Activated T-helper 1 cell treated with Interleukin-2 at 50 U/mL for 16 hours (primary cell): ENCODE measurements at places on chromosomes 2 and 18.
A peak's percentile ranks its signal among the peaks of the same experiment; 100 is the strongest.

DNA sequence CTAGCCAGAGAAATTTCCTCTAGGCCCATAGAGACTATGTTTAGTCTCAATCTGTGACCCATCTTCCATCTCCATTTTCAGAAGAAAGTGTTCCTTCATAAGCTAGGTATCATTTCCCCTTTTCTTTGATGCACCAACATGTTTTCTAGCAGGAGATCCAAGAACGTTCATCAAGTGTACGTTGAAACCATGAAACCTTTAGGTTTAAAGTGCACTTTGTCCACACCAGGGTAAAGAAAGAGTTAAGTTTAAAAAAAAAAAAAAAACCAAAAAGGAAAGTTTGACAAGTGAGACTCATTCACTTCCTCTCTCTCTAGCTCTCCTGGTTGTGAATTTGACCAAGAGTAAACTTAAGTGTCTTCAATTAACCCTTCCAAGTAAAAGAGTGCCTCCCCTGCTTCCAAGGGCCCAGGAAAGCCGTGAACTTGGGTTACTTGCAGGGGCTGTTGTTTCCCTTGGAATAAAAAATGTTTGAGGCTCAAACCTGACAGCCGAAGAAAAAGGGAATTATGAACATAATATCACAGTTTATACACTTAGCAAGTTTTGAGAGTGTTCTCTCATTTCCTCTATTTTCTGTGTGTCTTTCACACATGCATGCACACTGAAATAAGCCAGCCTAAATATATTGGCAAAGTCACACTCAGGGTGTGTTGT is 56.7 kb downstream of the LBH start:
- DNase-seq, result no peak

- DNase-seq, result no peak
Measured at GRCh38 chr2:227117852-227118251, 46.2 kb downstream of the COL4A4 start.

GRCh38 chr2:98833172-98833916 is 102.4 kb upstream of the MGAT4A start:
- no peak for DNase-seq

DNA sequence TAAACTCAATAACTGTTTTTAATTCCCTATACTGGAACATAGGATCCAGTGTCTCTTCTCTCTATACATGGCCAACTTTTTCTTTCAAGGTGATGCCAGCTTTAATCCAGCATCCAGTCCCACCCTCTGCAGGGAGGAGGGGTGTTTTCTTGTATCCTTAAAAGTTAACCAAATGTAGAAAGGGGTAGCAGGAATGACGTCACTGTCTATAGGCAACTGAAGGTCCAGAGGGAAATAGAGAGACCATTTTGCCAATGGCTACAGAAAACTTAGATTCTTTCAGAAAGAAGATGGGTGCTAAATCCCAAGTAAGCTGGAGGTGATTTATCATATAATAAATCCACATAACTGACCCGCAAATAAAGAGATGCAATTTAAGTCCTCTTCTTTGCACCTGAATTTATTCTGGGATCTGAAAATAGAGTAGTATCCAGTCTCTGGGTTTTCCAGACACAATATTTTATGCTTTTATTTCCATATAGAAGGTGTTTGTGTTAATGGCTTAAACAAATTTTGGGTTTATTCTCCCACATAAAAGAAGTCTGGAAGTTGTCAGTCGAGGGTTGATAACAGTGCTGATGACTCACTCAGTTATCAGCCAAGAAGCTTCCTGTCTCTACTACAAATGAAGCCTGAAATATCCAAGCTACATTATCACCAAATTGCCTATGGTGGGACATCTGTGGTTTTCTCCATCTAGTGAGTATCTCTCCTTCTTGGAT is 5.7 kb upstream of the DNER start:
- no peak for DNase-seq

GRCh38 chr2:30191819-30192271 is 39.5 kb upstream of the LBH start:
- no peak for DNase-seq

- DNase-seq, result no peak
Measured at GRCh38 chr2:174195253-174195652, 53.1 kb downstream of the OLA1 start.

- DNase-seq, result no peak
Measured at GRCh38 chr2:181573140-181573736, 83.7 kb downstream of the CERKL start.

- no peak for DNase-seq
Measured at GRCh38 chr2:143071185-143071876, 57.9 kb upstream of the ARHGAP15 start.

DNA sequence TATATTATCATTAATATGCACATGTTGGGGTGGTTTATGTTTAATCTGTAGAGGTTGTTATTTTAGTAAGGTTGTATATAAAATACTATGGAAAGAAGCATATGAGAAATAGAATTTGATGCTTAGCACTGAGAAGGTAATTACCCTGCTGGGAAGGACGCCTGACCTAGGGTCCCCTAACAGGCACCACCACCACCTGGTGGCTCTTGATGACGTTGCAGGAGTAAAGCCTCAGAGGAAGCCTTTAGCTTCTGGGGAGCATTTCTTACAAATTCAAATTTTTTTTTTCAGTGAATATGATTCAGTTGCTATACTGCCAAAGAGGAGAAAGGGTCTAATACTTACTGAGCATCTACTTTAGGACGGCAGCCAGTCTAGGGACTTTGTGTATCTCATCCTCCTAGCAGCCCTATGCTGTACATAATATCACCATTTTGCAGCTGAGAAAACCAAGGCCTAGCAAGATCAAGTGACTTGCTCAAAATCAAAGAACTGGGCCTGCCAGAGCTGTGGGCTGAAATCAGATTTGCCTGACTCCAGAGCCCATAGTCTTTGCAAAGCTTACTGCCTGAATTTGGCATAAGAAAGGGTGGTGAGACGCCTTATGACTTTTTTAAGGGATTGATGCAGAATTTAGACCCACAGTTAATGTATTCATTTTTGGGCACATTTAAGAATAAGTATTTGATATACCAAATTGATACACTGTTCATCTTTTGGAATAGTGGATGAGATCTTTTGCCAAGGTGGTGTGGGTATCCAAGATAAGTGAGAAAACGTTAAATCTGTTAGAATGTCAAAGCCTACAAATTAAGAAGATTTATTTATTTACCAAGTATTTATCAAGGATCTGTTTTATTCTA is 78.8 kb upstream of the GAREM1 start:
- peak; percentile 2 for DNase-seq

DNA sequence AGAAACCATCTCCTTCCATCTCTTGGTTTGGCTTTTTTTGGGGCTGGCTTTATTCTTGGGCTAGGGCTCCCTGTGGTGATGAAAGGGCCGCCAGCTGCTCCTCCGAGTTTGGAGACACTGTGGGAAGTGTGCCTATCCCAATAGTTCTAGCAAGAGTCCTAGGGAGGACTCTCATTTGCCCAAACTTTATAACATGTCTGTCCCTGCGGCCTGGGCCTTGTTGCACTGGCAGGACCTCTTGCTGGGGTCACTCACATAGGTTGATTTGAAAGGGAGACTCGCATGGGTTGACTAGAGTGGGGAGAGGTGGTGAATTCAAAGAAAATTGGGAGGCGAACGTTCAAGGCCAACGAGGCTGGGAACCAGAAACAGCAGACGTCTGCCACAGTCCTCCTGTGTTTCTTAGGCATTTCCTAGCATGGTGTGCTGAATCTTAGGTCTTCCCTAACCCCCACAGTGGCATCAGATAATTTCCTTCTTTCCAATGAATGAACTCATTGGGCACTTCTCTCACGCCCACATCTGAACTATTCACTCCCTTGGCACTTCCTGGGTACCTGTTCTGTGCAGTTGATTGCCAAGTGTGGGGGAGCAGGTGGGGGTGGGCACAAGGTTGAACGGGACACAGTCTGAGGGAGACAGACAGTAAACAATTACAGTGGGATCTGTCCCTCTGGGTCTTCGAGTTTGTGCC is 26.8 kb downstream of the NIFK start:
- DNase-seq, result no peak

GRCh38 chr2:112800881-112801583 is 16.7 kb upstream of the IL1A start:
- DNase-seq, result no peak

DNA sequence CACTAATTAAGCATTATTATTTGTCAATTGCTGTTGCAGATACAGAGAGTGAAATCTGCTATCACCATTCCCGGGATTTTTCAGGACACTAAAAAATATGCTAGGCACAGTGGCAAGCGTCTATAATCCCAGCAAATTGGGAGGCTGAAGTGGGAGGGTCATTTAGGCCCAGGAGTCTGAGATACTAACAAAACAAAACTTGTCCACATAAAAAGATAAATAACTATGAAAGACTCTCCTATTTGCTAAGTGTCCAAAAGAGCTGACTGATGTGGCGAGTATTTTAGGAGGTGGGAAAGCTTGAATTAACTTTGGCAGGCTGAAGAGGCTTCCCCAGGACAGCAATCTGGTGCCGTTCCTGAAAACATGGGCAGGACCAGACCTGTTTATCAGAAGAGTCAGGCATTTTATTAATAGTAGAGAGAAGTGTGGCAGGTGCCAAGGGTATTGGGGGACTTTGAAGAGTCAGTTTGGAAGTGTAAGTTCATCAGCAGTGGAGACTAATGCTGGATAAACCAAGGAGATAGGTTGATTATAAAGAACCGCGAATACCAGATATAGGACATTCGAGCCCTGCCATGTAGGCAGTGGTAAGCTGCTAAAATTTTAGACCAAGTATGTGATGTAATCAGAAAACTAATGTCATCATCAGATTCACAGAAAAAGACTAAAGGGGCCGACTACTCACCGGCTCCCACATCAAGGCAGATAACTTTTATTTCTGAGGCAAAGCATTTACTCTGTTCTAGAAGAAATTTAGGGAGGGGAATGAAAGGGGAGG is 201.8 kb downstream of the EPHA4 start:
- DNase-seq, result no peak

GRCh38 chr18:76963936-76964335 is 141.6 kb downstream of the ZNF236 start:
- no peak for DNase-seq

DNA sequence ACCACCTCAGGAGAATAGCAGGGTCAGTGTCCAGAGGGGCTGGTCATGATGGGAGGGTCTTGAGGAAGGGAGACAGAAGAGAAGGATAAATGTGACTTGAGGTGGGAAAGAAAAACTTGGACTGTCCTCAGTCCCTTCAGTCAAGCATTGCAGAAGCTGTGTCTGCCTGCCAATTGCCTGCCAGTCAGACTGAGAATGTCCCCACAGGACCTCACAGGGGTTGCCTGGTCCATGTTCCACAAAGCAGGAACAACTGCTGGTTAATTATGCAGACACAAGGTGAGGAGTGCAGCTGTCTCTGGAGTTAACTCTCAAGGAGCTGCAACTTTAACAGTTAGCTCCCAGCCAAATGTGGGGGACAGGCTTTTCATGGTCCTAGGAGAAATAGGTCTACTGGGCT is 75.7 kb downstream of the TRIM43 start:
- DNase-seq, result no peak

- DNase-seq, result no peak
Measured at GRCh38 chr18:36185157-36185556, 2.1 kb upstream of the MOCOS start.

DNA sequence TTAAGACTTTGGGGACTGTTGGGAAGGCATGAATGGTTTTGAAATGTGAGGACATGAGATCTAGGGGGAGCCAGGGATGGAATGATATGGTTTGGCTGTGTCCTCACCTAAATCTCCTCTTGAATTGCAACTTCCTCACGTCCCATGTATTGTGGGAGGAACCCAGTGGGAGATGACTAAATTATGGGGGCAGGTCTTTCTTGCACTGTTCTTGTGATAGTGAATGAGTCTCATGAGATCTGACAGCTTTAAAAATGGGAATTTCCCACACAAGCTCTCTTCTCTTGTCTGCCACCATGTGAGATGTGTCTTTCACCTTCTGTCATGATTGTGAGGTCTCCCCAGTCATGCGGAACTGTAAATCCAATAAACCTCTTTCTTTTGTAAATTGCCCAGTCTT is 11.5 kb upstream of the MBP start:
- DNase-seq, result no peak

DNA sequence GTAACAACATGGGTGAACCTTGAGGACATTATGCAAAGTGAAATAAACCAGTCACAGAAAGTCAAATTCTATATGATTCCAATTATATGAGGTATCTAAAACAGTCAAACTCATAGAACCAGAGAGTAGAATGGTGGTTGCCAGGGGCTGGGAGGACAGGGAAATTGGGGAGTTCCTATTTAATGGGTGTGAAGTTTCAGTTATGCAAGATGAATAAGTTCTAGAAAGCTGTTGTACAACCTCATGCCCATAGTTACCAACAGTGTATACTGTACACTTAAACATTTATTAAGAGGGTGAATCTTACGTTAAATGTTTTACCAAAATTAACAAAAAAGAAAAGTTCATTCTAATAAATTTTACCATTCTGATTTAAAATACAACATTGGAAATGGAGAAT is 92.7 kb upstream of the WDSUB1 start:
- no peak for DNase-seq

DNA sequence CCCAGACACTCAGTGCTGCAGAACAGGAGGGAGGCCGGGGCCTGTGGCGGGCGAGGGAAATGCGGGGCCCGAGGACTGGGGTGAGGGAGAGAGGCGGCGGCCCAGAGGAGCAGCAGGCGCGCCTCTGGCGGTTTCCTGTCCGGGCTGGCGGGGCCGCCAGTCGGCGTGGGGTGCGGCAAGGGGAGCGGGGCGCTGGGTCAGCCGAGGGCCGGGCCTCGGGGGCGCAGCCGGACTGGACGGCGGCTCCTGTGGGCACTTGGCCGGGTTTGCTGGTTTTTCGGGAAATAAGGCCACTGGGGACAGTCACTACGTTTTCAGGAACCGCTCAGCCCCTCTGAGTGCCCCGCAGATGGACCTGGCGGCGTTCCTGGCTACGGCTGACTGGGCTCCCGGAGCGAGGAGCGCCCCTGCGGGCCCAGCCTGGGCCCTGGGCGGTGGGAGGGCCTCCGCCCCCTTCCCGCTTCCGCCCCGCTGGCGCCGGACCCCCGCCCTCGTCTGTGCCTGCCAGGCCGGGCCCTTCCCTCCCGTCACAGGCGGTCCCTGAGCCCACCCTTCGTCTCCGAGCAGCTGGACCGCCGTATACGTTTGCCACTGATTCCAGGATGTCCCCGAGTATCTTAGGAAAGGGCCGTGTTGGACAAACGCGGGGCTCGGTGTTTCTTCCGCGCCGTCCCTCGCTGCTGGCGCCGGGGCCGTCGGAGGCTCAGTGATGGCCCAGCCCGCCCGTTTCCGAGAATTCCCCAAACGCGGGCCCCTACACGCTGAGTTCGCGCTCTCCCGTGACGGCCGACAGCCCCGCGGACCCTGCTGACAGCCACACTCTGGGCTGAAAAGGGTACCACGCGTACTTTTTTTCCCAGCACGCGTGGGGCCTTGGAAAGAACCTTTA is 84.6 kb downstream of the FAM210A start:
- no peak for DNase-seq

DNA sequence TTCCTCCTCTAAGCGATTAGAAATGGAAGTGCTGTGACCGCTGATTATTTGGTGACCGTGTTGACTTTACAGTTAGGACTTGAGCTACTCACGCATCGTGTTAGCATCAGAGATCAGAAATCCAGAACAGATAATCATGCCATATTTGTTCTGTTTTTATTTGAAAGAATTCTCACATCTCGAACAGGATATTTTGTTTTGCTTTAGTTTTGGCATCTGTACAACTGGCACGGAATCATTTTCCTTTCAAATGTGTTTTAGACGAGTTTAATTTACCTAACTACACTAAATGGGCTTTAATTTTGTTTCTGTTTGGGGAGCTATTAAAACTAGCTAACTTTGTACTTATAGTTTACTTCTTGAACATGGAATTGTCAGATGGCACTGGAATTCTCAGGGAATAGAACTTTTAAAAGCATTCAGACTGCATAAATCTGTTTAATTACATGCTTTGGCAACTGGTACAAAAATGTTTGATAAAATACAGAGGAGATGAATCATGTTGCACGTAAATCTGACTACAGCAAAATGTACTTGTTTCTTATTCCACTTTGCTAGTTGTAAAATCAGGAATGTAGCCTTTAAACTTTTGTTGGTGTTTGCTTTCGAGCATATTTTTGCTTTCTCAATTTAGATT is 1.4 kb downstream of the ITPRID2 start:
- no peak for DNase-seq
